ENCODE measurements at places on chromosomes 2 and 18.

DNA sequence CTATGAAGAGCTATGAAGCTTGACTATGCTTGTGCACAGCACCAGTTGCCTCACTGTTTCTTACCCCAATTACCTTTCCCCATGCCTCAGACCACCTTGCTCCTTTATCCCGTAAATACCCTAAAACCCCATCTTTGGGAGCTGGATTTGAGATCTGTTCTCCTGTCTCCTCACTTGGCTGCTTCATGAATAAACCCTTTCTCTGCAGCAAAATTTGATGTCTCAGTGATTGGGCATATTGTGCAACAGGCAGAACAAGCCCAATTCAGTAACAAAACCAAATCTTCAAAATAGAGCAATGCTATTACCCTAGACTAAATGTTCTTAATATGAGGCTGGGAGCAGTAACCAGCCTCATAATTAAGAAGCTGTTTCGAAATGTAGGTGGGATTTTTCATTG is 3.5 kb upstream of the SSB start:
- DNase-seq = no peak

- DNase-seq = peak; percentile 44
Measured at GRCh38 chr2:40160751-40161218, 291.1 kb downstream of the SLC8A1 start.

GRCh38 chr2:197073701-197074433 is 147.4 kb upstream of the PGAP1 start:
- no peak for DNase-seq

- no peak for DNase-seq
Measured at GRCh38 chr2:136151021-136151971, 33.3 kb upstream of the CXCR4 start.

GRCh38 chr2:38909872-38910271 is 20.2 kb downstream of the ARHGEF33 start:
- no peak for DNase-seq

All from NCI-H1417 (cell line).